GM06990 (cell line): ENCODE measurements at places on chromosomes 2 and 18.
A peak's percentile ranks its signal among the peaks of the same experiment; 100 is the strongest.

- no peak for DNase-seq
Measured at GRCh38 chr2:124091721-124092120, 66.6 kb downstream of the CNTNAP5 start.

DNA sequence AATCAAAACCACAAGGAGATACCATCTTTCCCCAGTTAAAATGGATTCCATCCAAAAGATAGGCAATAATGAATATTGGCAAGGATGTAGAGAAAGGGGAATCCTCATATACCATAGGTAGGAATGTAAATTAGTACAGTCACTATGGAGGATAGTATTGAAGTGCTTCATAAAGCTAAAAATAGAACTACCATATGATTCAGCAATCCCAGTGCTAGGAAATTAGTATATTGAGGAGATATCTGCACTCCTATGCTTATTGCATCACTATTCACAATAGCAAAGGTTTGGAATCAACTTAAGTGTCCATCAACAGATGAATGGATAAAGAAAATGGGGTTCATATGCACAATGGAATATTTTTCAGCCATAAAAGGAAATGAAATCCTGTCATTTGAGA is 251.2 kb downstream of the ZNF804A start:
- no peak for DNase-seq

DNA sequence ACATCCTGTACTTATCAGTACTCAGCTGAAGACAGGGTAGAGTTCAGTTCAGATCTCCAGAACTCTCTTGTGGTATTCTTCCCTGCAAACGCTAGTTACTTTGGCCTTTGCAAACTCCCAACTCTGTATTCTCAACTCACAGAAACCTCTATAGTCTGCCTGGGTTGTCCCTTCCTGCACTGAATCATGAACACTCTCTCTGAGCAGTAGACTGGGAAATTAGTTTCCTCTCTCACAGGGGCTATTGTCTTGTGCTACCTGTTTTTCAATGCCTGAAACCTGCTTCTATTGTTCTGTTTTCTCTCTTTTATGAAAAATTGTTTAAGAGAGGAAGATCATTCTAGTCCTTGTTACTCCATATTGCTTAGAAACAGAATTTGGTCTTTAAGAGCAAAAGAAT is 134.7 kb downstream of the VIT start:
- DNase-seq: no peak

DNA sequence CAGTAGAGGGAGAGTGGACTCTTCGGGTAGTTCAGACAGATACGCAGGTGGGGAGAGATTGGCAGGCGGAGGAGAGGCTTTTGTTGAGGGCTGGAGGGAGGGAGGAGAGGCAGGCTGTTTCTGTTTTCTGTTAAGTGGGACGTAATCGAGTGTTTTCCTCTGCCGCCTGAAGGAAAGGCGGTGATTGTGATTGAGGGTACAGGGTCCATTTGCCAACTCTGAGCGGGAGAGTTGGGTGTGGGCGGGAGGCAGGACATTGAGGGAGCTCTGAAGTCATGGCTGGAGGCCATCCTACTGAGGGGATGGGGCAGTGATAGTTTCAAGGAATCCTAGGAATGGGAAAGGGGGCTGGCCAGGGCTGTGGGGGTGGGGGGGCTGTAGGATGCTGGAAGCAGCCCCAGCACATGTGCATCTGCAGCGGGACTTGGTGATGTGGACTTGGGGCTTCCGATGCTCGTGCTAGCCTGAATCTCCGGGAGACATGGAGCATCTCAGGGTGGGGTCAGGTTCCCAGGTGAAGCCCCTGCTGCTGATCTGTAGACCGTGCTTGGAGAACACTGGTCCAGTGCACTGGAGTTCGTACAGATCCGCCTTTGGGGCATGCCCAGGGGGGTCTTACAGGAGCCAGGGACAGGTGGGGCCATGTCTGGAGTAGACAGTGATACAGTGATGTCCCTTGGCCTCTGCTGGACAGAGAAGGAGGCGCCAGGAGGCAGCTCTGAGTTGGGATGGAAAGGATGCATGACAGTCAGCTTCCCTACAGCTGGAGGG is 167.5 kb downstream of the AGAP1 start:
- no peak for DNase-seq

- DNase-seq: peak; percentile 26
Measured at GRCh38 chr2:39141334-39142271, 20.8 kb upstream of the SOS1 start.

DNA sequence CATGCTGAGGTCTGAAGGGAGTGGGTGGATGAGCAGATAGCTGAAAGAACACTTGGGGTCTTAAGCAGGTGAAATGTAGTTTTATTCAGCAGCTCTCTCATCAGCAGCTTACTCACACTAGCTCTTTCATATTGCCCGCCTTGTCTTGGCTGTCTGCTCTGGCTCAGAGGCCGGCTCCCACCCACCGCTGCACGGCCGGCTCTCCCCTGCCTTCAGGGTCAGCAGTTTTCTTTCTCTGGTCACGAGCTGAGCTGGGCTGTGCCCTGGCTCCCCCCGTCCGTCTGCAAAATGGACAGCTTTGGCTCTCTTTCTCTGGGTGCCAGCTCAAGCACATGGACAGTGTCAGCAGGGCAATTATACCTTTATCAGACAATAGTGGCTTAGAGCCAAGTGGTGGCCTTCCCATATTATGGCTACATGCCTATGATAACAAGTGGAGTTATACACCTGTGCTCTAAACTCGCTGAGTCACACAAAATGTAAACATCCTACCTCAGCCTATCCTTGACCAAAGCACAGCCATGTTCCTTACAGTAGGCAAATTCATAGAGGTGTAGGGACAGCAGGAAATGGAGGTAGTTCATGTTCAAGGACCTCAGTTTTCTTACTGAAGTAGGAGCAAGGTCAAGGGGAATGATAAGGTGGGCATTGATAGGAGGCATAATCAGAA is 224.8 kb downstream of the SOCS6 start:
- DNase-seq: no peak

DNA sequence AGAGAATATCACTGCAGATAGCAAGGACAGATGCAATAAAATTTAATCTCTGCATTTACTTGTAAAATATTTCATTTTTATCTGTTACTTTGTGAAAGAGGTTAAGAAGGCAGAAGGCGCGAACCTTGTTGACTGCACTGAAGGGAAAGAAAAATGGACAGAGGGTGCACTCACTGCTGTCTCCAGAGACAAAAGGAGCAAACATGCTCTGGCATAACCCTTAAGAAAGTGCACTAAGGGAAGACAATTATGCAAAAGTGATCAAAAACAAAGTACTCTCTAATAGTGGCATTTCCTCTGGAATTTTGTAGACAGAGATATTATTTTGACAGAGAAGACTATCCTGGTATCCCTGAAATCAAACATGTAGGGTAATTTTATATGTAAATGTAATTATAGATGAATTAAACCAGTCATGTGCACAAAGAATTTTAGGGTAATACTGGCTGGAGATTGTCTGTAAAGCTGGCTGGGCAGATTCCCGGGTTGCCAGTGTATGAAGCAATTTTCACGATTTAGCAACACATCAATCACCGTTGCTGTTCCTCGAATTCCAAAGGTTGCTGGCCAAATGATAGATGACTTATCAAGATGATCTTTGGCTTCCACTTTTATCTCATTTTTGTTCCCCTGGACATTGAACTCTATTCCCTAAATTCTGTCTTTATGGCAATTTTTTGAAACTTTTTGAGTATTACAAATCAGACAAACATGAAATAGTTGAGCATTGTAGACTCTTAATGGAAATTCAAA is 1176.9 kb downstream of the SUCLG1 start:
- DNase-seq: no peak

GRCh38 chr2:105144941-105145300 is 96.6 kb upstream of the GPR45 start:
- no peak for DNase-seq

GRCh38 chr2:152497481-152498052 is 162.6 kb downstream of the FMNL2 start:
- peak; percentile 45 for DNase-seq

GRCh38 chr2:96631804-96632435 is 6.2 kb downstream of the KANSL3 start:
- no peak for DNase-seq

- no peak for DNase-seq
Measured at GRCh38 chr2:43005245-43005974, 213.0 kb upstream of the HAAO start.

GRCh38 chr2:15259356-15259756 is 301.8 kb downstream of the NBAS start:
- DNase-seq: no peak

DNA sequence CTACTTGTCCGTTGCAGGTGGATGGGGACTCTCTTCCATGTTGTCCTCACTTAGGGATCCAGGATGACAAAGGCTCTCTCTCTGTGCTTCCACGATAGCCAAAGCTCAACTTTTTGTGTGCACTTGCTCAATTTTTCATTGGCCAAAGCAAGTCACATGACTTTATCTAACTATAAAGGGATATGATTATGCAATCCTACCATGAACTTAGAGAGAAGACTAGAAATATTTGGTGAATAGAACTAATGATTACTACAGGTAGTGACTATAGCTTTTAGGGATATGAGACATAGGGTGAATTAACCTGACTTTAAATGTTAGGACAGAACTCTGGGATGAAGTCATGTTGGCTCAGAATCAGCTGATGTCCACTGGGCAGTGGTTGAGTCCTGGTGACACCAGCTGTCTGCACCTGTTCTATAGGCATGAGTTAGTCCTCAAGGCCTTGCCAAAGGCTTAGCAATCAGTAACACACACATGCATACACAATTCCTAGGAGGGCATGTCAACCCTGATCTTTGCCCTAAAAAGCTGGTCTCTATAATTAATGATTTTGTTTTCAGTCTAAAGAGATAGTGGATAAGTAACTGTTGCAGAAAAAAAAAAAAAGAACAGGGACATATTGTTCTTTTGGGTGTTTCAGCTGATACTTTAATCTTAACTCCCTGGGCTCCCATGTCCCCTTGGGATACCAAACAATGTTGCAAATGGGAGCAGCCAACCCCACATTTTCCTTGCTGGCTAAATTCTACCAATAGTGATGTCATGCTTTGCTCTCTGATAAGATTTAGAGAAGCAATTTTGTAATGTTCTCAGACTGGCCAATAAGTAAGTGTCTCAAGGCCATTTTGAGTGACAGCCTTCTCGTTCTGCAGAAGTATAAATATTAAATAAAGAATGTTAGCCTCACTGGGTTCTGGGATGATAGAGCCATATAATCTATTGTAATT is 12.5 kb upstream of the HK2 start:
- no peak for DNase-seq

GRCh38 chr2:235521844-235522243 is 28.0 kb downstream of the AGAP1 start:
- no peak for DNase-seq

GRCh38 chr18:45054636-45055035 is 373.9 kb downstream of the SETBP1 start:
- no peak for DNase-seq

DNA sequence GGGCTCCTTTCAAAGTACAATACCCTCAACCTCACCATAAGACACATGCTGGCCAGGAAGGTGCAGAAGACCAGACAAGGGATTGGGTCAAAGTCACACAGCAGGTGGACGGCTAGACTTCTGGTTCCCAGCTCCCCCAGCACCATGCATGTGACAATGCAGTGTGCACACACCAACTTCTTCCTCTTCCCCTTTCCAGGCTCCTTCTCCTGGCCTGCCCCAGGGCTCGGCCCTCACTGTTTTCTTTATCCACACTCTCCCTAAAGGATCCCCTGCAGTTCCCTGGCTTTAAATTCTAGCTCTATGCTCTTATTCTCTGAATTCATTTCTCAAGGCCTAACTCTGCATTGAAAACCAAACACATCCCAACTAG is 82.3 kb downstream of the LOXHD1 start:
- DNase-seq: no peak

- no peak for DNase-seq
Measured at GRCh38 chr2:132876745-132877391, 206.9 kb upstream of the LYPD1 start.

DNA sequence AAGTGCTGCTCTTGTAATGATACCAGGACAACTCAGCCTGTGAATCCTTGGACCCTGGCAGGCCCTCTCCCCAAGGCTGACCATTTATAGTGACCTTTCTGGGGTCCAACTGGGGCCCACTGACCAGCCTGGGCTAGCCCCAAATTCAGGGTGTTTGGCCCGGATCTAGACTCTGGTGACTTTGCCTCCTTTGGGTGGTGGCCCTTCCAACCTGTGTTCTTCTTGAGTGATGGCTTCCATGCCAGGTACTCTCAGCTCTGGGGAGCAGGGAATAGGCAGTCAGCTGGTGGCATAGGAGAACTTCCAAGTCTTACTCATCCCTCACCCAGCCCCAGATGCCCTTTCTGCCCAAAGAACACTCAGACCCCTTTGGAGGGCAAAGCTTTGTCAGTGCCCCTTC is 10.3 kb downstream of the MYO7B start:
- DNase-seq: no peak

GRCh38 chr18:36448384-36449290 is 151.1 kb downstream of the FHOD3 start:
- DNase-seq: no peak

GRCh38 chr2:68317971-68318913 is 1.5 kb downstream of the CNRIP1 start:
- DNase-seq: no peak

GRCh38 chr2:120855855-120856405 is 120.3 kb downstream of the GLI2 start:
- DNase-seq: no peak

- no peak for DNase-seq
Measured at GRCh38 chr2:97885841-97886240, 109.9 kb downstream of the TMEM131 start.

DNA sequence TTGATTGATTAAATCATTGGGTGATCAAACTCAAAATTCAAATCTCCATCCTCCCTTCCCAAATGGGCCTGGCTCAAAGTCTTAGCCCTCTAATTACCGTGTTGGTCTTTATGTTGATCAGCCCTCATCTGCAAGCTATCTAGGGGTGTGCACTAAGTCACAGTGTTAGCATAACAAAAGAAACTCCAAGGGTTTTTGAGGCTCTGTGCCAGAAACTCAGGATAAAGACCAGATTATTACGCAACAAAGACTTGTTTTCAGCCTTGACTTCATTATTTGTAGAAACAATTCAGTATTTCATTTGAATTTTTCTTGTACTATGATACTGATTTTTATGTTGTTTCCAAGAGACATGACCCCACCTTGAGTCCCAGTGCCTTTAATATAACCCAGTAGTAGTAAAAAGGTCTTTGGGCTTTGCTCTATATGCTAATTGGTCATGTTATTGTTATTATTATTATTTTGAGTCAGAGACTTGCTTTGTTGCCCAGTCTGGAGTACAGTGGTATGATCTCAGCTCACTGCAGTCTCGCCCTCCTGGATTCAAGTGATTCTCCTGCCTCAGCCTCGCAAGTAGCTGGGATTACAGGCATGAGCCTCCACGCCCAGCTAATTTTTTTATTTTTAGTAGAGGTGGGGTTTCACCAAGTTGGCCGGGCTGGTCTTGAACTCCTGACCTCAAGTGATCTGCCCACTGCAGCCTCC is 13.9 kb downstream of the PSMD14 start:
- no peak for DNase-seq
